ENCODE measurements at places on chromosomes 16 and 17. TPM values are rescaled to one million over a fixed set of nuclear protein-coding genes. Genes with fewer than 3 reads are reported as not detected.

CDK12 gene
- total RNA-seq, result 35.4 TPM

KRTAP17-1 gene
- total RNA-seq, result not detected

- DNase-seq, result no peak
These were observed 86.6 kb upstream of the RBBP6 start for GRCh38 chr16:24452724-24453123.

- peak; percentile 48 for DNase-seq
These were observed 399.7 kb downstream of the XYLT1 start for GRCh38 chr16:17070882-17071592.

ATP2C2 gene
- total RNA-seq, result not detected

CD79B gene
- total RNA-seq, result not detected

DNA sequence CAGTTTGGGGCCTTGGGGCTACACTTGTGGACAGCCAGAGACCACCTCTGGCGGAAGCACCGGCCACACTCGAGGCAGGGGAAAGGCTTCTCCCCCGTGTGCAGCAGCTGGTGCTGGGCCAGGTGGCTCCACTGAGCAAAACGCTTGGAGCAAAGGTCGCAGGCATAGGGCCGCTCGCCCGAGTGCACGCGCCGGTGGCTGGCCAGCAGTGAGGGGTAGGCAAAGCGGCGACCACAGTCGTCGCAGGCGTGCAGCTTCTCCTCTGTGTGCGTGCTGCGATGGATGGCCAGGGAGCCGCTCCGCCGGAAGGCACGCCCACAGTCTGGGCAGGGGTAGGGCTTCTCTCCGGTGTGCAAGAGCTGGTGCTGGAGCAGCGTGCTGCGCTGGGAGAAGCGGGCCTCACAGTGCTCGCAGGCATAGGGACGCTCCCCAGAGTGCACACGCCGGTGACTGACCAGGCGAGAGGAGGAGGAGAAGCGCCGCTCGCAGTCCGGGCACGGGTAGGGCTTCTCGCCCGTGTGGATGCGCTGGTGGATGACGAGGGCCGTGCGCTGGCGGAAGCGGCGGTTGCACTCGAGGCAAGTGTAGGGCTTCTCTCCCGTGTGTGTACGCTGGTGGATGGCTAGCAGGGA is 5.8 kb downstream of the ZNF689 start:
- DNase-seq, result no peak

DNA sequence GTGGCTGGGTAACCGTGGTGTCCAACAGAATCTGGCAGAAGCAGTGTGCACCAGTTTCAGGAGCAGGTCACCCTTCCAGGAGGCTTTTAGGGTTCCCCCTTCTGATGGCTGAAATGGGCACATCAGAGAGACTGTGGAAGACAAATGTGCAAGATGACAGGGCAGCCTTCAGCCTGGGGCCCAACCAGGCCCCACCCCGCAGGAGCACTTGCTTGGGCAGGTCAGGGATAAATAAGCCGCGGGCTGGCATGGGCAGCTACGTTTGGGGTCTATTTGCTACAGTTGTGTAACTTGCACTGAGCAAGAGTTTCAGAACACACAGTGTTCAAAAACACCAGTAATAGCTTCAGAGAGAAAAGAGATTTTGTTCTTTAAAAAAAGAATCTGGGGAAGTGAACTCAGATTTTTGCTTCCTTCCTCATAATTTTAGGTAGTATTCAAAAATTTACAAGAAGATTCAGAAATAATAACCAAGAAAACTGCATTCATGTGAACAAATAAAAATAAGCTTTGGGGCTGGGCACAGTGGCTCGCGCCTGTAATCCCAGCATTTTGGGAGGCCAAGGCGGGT is 44.9 kb upstream of the BAHCC1 start:
- no peak for DNase-seq

DNA sequence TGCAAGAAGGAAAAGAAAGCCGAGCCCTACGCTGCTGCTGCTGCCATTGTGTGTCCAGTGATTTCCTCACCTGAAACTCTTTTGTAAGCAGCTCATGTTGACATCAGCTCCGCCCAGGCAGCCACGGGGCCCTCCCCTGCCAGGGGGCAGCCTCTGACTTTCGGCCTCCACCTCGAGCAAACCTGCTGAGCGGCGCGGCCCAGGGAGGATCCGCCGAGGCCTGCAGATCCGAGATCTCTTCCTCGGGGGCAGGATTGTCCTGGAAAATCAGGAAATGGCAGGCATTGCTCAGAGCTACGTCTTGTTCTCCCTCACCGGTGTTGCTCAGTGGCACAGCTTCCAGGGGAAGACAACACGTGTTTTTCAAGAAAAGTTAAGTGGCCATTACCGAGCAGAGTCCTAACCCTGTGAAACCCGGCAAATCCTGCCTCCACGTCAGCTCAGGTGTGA is 35.6 kb upstream of the ZNF750 start:
- no peak for DNase-seq

KRT27 gene
- not detected for total RNA-seq

DNA sequence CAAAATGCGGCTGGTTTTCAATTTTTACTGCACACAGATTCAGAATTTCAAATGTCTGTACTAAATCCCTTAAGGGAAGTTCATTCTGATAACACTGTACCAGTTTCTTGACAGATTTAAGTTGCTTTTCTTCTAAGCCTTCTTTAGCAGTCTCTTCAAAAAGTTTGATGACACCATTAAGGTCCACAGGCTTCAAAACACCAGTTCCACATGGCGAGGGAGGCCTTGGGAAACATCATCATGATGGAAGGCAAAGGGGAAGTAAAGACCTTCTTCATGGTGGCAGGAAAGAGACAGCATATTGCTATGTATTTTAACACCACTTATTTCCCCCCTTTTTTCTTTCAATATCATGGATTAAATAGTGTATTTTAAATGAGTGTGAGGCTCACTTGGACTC is 24.5 kb downstream of the NLRC5 start:
- no peak for DNase-seq

CACNG4 gene
- total RNA-seq, result 0.49 TPM

- DNase-seq, result no peak
These were observed 19.9 kb upstream of the FAM20A start for GRCh38 chr17:68621065-68621464.

- no peak for DNase-seq
These were observed 615 bp downstream of the PHKG2 start for GRCh38 chr16:30748634-30749445.

KRT31 gene
- total RNA-seq, result not detected

DNA sequence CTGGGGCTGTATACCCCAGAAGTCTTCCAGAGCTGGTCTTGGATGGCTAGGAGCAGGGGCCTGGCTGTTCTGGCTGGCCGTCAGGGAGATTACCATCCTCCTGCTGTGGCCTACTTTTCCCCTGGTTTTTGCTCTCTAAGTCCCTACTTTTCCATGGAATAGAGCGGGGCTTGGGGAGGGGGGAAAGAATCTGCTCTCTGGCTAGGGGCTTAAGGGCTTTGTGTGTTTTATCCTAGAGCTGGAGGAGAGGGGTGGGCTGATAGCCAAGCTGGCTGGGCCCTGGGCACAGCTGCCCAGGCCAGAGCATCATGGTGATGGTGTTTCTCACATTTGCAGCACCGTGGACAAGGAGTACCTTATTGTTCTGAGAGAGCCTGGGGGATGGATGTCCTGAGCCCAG is 3.6 kb downstream of the NRN1L start:
- no peak for DNase-seq

SDR42E2 gene
- not detected for total RNA-seq

DNA sequence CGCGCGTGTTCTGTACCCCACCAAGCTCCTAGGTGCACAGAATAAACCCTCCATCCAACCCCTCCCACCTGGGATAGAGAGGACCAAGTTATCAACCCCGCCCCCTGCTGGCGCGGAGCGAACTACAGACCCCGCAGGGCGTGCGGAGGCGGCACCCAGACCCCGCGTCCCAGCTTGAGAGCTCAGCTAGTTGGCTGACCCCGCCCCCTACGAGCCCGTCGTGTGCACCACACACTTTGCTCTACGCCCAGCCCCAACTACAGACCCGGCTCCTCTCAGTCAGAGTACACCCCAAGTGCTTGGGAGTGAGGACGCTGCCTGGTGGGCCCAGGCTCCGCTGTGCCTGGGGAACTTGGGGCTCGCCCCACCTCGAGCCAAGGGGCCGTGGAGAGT is 1.5 kb downstream of the GRIN2A start:
- DNase-seq, result no peak

GRCh38 chr16:89048090-89048725 is 45.4 kb upstream of the ACSF3 start:
- DNase-seq, result no peak

KRT24 gene
- not detected for total RNA-seq

DNA sequence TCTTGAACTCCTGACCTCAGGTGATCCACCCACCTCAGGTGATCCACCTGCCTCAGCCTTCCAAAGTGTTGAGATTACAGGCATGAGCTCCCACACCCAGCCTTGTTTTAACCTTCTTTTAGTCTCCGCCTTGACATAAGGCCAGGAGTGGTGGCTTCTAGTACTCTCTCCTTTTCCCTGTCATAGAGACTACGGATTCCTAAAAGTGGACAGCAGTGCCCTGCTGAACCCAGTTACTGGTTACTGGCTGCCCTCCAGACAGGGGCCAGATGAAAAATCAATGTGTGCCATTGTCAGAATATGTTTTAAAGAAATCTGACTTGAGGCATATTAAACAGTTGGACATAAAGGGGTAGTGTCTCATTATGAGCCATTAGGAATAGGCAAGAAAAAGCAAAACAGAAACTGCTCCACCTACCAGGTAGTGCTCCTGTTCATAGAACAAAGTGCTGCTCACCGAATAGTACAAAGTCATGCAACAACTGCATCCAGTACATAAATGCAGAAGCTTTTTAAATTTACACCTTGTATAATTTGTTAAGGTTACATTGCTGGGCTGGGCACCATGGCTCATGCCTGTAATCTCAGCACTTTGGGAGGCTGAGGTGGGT is 32.1 kb downstream of the TRIM25 start:
- no peak for DNase-seq

- no peak for DNase-seq
These were observed 66.4 kb downstream of the DYNLRB2 start for GRCh38 chr16:80607204-80607603.

ALOX12B gene
- 0.64 TPM for total RNA-seq

FGF11 gene
- 1.2 TPM for total RNA-seq

ZNF652 gene
- 22.8 TPM for total RNA-seq

- no peak for DNase-seq
These were observed 17.1 kb downstream of the SPG7 start for GRCh38 chr16:89525146-89525913.

DNA sequence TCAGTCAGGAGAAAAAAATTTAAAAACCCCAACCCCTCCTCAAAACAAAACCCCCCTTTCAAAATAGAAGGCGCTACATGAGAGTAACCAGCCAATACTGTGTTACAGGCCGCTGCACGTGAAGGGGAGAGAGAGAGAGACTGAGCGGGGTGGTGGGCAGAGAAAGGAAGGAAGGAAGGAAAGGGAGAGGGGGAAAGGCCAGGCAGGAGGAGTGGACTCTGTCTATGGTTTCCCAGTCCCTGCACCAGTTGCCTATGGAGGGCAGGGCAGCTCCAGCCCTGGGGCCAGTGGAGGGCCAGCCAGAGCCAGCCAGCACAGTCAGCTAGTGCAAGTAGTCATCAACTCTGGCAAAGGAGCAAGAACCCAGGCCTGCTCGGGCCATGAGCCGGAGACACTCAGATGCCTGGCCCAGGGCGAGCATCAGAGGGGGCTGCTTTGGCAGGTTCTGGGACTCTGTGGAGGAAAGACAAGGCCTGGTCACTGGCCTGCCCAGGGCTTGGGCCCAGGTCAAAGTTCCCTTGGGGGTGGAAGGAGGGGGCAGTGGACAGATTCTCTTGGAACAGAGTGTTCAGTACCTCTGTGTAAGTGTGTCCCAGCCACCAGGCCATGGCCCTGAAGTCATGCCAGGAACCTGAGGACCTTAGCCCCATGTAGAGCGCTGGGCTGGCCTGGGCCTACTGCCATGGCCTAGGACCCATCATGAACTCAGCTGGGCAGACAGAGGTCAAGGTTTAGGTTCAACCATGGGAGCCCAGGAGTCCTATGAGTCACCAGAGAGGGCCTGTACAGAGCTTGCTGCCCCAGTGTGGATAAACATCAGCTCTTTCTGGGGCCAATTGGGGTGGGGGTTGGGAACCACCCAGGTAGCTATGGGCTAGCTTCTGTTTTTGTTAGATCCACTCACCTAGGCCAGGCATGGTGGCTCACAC is 7.3 kb upstream of the GFOD2 start:
- no peak for DNase-seq
